ENCODE measurements at places on chromosomes 5 and 9. TPM values are rescaled to one million over a fixed set of nuclear protein-coding genes. Genes with fewer than 3 reads are reported as not detected.

PROB1 gene
- total RNA-seq: 9.1 TPM

IL11RA gene
- total RNA-seq: 39.8 TPM

NFIB gene
- 67.3 TPM for total RNA-seq

HNRNPAB gene
- total RNA-seq: 117 TPM

C5orf52 gene
- total RNA-seq: not detected

GNA14 gene
- total RNA-seq: 5.8 TPM

ZNF300 gene
- 2.8 TPM for total RNA-seq

Measured in gastroesophageal sphincter (tissue), 4 donors.